Activated CD4-positive, CD25-positive, alpha-beta regulatory T cell treated with anti-CD3 and anti-CD28 coated beads, Interleukin-2, amount 50 U/mL, for 16 hours (primary cell): ENCODE measurements at places on chromosomes 4 and X.

GRCh38 chr4:94483895-94484294, 32.2 kb downstream of the PDLIM5 start:
- DNase-seq, result no peak

DNA sequence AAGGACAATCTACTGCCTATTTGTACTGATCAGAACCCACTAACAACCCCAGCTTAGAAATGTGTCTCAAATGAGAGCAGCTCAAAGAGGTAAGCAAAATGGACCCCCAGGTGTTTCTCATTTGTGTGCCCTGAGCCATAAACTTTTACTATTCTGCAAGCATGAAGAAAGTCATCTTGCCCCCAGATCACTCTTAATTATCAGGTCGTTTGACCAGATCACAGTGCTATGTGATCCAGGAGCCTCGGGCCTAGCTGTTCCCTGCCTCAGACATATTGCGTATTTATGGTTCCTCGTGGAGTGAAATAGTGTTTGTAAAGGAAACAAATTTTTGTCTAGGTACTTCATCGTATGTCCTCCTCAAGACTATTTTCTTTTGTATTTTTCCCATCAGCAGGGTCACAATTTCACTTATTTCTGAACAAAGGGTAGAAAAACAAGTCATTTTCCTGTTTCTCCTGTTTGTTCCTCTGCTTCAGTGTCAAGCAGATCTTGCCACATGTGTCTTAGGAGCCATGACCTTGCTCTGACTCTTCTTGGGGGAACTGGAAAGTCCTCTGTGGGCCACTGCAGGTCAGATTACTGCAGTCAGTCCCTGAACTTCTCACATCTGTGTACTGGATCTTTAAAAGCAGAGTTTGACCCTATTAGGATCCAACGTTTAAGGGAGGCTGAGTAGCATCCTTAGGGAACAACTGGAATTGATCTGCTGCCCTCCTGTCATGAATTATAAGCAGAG, 194.9 kb downstream of the PALLD start:
- no peak for DNase-seq

DNA sequence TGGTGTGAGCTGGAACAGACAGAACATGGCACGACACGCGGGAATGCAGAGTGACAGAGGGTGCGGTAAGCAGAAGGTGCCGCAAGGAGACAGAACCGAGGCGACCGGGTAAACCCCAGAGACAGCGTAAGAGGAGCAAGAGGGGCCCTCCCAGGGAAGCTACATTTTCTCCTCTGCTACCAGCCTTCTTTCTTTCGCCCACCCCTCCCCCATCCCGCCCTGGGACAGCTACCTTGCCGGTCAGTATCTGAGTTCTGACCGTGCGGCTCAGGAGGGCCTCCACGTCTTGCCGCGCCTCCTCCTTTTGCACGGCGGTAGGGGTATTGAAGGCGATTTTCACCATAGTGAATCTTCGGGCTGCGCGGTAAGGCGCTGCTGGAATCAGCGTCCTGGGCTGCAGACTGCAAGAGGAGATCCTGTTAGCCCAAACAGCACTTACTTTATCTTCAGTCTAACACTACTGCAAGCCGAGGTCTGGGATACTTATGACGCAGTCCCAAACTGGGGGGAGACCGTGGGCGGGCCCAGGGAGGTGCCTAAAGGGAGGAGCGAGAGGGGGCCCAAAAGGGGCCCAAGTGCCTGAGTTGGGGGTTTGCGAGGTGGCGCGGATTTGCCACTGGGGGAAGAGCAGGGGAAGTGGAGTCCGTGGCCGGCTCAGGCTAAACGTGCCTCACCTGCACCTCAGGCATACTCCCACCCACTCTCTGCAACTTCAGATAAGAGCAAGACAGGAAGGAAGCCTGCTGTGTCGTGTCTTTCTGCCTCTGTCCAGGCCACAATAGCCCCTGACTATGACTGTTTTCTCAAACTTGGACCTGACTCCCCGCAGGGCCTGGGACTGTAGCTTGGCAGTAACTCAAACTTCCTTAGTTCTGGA, at the start of gene ITM2A:
TSS of gene ITM2A (minus strand) at position 462 of the 877 bp plus-strand sequence. CDS start at position 343, 119 bp downstream.
- DNase-seq, result peak; percentile 26

DNA sequence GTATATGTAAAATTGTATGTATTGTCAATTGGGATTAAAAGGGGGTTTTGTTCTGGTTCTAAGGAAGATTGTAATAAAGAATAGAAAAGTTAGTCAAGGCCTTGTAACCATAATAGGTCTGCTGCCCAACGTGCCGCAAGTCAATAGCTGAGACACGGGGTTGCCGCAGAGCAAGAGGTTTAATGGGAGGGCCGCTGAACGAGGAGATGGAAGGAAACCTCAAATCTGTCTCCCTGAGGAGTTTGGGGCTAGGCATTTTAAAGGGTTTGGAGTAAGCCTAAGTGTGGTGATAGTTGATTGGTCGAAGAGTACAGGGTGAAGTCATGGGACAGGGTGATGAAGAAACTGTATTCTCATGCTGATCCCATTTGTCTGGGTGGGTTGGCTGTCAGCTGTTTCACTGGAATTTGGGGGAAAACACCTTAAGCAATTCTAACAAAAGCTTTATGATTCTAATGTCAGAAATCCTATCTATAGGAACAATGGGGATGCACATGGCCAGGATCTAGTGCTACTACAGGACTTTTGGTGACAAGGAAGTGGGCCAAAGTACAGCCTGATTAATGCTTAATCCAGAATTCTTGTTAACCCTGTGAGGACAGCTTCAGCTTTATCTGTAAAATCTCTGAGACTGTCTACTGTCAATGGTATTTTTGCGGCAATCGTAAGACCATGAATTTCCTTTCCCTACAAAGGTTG, 86.9 kb downstream of the RELL1 start:
- no peak for DNase-seq

DNA sequence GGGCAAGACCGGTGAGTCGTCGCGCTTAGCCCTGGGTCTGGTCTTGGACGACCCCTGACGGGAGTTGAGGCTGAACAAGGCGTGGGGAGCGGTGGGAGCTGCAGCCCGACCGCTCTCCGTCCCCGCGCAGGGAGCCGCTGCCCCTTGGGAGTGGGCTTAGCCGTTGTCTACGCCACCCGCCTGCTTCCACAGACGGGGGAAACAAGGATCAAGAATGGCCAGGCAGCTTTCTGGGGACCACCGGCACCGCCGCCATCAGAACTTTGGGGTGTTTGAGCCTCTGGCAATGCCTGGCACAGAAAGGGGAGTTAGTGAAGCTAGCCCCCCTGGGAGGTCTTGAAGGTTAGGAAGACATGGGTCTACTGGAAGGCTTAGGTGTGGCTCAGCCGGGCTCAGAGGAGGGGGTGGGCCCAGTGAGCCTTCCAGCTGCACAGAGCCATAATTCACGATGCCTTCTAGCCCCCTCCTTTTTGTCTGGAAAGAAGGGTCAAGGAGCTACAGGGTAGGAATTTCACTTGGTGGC, 583 bp downstream of the RASL11B start:
- DNase-seq, result no peak

- DNase-seq, result no peak
These were observed 67.3 kb downstream of the NAT8L start for GRCh38 chr4:2126309-2127043.

- DNase-seq, result no peak
These were observed 49.5 kb upstream of the STOX2 start for GRCh38 chr4:183855323-183856190.

DNA sequence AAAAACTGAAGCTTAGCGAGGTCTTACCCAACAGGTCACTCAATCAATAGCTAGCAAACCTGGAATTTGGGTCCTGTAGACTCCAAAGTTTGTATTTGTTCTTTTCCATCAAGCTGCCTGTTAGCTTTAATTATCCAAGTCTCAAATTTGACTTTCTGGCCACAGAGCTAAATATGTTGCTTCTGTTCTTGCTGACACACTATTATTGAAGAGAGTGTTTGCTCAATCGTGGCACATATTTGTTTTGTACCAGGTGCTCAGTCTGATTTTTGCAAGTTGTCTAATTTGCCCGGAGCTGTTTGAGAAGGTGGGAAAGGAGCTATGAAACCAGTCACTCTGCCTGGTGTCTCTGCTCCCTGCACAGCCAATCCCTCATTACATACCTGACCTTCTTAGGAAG, 41.7 kb upstream of the FRMD7 start:
- DNase-seq, result no peak

- no peak for DNase-seq
These were observed 129.3 kb downstream of the TMA16 start for GRCh38 chr4:163623787-163624186.

GRCh38 chr4:164718827-164719226, 35.1 kb upstream of the SMIM31 start:
- no peak for DNase-seq

DNA sequence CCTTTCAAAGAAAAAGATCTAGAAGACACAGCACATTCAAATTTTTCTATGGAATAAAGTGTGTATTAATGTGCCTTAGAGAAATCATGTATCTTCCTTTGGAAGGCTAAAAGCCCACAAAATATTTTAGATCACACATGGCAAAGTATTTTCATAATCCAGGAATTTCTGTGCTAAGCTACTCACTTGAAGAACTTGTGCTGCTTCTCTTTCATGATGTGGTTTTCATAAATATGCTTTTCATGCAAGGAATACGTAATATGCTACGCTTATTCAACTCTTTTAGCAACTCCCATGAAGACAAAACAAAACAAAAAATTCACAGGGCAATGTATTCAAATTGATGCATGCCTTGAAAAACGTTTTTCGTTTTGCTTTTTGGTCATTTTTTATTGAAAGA, 125.6 kb downstream of the ARHGAP24 start:
- DNase-seq, result no peak

DNA sequence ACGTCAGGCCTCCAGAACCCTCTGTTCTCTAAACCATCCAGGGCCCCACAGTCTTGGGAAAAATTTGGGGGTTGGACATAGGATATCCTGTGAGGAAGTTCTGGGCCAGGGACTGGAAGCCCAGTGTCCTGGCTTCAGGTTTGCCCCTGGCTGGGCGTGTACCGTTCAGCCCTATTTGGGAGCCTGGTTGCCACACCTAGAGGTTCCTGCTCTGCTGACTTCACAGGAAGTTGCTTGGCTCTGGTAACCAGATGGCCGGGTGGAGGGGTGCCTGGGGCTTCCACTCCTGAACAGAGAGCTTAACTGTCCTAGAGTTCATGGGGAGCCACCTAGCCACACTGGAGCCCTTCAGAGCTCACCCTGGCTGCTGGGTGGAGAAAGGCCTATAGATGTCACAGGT, 1.1 kb downstream of the TAFAZZIN start:
- no peak for DNase-seq

GRCh38 chr4:102339018-102339417, 6.3 kb downstream of the SLC39A8 start:
- DNase-seq, result no peak

GRCh38 chr4:123064390-123064789, 142.0 kb upstream of the NUDT6 start:
- DNase-seq, result no peak

- no peak for DNase-seq
These were observed 111.1 kb downstream of the SH3RF1 start for GRCh38 chr4:169159624-169160171.

GRCh38 chrX:103157496-103158316, 57.2 kb upstream of the BEX4 start:
- no peak for DNase-seq

DNA sequence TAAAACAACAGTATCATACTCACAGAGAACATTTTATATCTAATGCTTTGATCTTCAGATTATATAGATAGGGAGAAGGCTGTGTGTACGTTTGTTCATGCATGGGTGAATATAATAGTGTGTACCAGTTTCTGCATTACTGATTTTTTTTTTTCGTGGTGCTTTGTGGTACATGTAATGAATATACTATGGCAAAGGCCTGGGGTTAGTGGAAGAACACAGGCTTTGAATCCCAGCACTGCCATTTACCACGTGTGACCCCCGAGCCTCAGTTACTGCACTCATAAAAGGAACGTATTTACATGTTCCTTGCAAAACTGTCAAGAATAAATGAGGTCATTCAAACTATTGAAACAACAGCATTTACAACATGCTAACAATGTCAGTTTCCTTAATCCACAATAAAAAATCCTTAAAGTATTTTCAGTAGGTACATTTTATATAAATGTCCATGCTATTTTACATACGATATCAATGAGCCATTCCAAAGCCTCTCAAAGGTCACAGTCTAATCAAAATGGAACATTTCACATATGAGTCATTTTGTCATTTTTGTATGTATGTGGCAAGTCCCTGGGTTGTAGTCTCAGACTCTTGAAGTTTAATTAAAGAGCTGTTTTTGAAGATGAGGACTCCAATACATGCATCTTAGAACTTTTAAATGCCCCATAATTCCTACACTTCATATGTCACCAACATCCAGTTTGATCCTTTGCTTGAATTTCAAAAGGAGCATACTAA, 242.8 kb downstream of the PPP3CA start:
- no peak for DNase-seq

DNA sequence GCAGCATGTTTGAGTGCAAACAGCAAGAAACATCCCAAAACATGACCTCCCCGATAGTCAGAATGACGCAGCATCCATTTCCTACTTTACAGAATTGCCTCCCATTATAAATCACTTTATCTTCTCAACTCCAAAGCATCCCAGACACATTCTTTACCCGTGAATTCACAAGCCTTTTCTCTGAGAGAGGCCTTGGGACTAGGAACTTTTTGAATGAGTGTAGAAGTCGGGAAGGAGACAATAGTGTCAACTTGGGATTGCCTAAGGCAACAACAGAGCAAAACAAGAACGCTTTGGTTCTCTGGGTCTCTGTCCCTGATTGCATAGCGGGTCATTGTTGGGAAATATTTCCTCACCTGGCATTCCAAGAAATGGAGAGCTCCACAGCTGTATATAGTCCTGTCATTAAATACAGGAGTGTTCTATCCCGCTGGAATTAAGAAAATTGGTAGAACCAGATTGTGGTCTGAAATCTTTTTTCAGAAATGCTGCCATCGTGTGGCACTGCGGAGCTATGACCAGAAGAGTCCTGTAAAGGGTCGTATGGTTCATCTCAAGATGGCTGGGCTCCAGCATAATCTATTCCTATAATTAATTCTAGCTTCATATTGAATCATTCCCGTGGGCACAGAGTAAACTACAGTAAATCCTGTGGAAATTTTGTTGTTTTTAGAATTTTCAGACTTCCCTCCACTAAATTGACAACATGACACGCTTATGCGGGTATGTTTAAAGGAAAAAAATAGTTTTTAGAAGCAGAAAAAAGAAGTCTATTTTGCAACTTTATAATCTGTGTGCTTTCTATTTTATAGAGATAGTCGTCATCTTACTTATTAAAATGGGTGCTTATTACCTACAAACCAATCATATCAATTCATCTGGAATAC, 2.0 kb upstream of the SPP1 start:
- DNase-seq, result no peak

GRCh38 chrX:133923113-133923512, 62.3 kb downstream of the GPC3 start:
- DNase-seq, result no peak

- no peak for DNase-seq
These were observed 110.9 kb upstream of the BMP2K start for GRCh38 chr4:78665216-78665770.

- no peak for DNase-seq
These were observed 49.9 kb downstream of the FAM114A1 start for GRCh38 chr4:38917481-38918025.

GRCh38 chr4:139550724-139551429, 5.1 kb downstream of the SETD7 start:
- DNase-seq, result no peak
